PC-3 (cell line): ENCODE measurements at places on chromosomes 7 and 10. TPM values are rescaled to one million over a fixed set of nuclear protein-coding genes. Genes with fewer than 3 reads are reported as not detected.

DNA sequence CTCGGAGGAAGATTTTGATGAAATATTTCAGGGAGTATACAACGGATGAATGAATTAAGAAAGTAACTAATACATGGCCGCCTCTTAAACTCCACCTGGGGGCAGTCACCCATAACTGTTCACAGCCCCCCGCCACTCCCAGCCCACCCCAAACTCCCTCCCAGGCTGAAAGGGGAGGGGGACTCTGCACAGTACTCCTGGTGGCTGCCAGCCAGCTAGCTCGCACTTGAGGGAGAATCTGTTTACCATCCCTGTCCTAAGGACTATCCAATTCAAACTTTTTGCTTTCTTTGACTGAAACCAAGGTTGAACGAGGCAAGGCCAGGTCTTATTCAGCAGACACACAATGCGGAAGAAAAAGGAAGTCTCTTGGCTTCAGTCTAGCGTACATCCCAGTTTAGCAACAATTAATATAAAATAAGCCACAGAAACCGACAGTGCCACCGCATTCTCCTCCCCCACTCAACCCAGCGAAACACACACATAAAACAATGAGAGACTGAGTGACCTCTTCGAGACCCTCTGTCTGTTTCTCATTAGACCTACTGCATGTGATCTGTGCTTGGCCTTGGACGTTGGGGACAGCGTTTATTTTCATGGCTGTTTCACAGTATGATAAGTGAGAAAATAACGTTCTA lies 219.5 kb downstream of the GLI3 start:
- no peak for DNase-seq
- no peak overlapping the region for H3K4me3 ChIP-seq
- H3K27ac ChIP-seq, result no peak overlapping the region
- H3K27me3 ChIP-seq, result no peaks in the 10 kb centered on the region
- H3K4me1 ChIP-seq, result peaks cover 11% of the 10 kb centered on the region
- H3K36me3 ChIP-seq, result no peaks in the 10 kb centered on the region; the same call in 1 of the 2 replicates

GRCh38 chr10:44195112-44196007 lies 189.5 kb downstream of the CXCL12 start:
- no peak overlapping the region for H3K4me3 ChIP-seq
- peaks cover 4% of the 10 kb centered on the region; the same call in 1 of the 2 replicates for H3K4me1 ChIP-seq
- peak; percentile 73 for DNase-seq
- H3K36me3 ChIP-seq, result no peaks in the 10 kb centered on the region

GRCh38 chr7:143393267-143394041 lies 12.3 kb downstream of the ZYX start:
- no peak for DNase-seq
- H3K27me3 ChIP-seq, result no peaks in the 10 kb centered on the region
- H3K4me1 ChIP-seq, result no peaks in the 10 kb centered on the region
- no peak overlapping the region for H3K27ac ChIP-seq
- H3K36me3 ChIP-seq, result peaks cover 13% of the 10 kb centered on the region

- no peak overlapping the region for H3K4me3 ChIP-seq
- H3K27ac ChIP-seq, result no peak overlapping the region
- peak; percentile 8 for DNase-seq
- peaks cover 6% of the 10 kb centered on the region for H3K36me3 ChIP-seq
- peaks cover 11% of the 10 kb centered on the region; the same call in 1 of the 2 replicates for H3K4me1 ChIP-seq
- H3K27me3 ChIP-seq, result no peaks in the 10 kb centered on the region
Observed at GRCh38 chr7:96179837-96180236, 142.1 kb downstream of the SLC25A13 start.

DNA sequence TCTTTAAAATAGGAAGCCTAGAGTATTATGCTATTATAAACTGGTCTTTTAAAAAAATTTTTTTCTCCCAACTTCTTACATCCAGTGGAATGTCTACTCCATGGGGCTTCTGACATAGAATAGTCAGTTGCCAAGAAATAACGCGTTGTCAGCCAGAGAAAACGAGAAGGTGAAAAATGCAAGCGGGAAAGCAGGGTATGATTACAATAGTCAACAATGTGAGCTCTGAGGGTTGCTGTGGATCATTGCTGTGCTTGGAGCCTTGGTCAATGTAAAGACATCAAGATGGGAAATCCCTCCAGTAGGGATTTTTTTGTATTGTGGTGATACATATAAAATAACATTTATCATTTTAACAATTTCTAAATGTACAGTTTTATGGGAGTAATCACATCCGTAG lies 27.6 kb upstream of the PLPP4 start:
- no peaks in the 10 kb centered on the region for H3K27me3 ChIP-seq
- no peak overlapping the region for H3K27ac ChIP-seq
- peaks cover 4% of the 10 kb centered on the region for H3K4me1 ChIP-seq
- H3K36me3 ChIP-seq, result no peaks in the 10 kb centered on the region
- no peak overlapping the region for H3K4me3 ChIP-seq

- H3K27me3 ChIP-seq, result no peaks in the 10 kb centered on the region
- H3K4me3 ChIP-seq, result no peak overlapping the region
- no peaks in the 10 kb centered on the region for H3K36me3 ChIP-seq
- DNase-seq, result peak; percentile 66
- no peak overlapping the region for H3K27ac ChIP-seq
- no peaks in the 10 kb centered on the region for H3K4me1 ChIP-seq
Observed at GRCh38 chr7:71735961-71736556, 604.1 kb downstream of the GALNT17 start.

GRCh38 chr10:124612611-124613498 lies 131.3 kb downstream of the FAM53B start:
- no peak overlapping the region for H3K27ac ChIP-seq
- H3K27me3 ChIP-seq, result no peaks in the 10 kb centered on the region
- H3K4me1 ChIP-seq, result no peaks in the 10 kb centered on the region
- no peak for DNase-seq
- no peaks in the 10 kb centered on the region for H3K36me3 ChIP-seq

- no peaks in the 10 kb centered on the region for H3K36me3 ChIP-seq
- DNase-seq, result no peak
- no peak overlapping the region for H3K4me3 ChIP-seq
- no peaks in the 10 kb centered on the region for H3K27me3 ChIP-seq
- no peaks in the 10 kb centered on the region for H3K4me1 ChIP-seq
- no peak overlapping the region for H3K27ac ChIP-seq
Observed at GRCh38 chr7:3453398-3453797, 152.3 kb downstream of the SDK1 start.

DNA sequence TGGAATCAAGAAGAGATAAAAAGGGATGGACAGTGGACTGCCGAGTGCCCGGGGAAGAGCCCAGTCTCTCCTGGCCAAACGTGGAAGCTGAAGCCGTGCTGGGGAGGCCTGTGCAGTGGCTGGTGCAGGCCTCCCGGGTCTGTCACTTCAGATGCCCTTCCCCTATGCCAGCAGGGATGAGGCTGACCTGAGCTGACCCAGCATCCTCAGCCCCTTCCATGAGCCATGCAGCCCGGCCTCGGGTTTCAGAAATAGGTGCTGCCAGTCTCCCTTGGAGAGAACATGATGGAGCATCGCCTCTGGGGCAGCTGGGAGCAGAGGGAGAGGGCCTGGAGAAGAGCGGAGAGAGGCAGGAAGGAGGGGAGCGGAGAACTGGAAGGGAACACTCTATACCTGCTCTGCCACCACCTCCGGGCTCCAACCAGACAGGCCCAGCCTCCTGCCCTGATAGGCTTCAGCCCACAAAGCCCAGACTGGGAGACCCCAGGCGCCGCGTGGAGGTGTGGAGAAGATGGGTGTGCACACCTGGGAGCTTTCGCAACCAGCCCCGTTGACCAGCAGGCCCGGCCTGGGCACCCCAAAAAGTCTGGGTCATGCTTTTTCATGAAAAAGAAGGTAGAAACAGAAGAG lies 68.6 kb upstream of the PPP2R2D start:
- no peaks in the 10 kb centered on the region for H3K4me1 ChIP-seq
- no peak for DNase-seq
- no peak overlapping the region for H3K4me3 ChIP-seq
- no peaks in the 10 kb centered on the region for H3K36me3 ChIP-seq

DNA sequence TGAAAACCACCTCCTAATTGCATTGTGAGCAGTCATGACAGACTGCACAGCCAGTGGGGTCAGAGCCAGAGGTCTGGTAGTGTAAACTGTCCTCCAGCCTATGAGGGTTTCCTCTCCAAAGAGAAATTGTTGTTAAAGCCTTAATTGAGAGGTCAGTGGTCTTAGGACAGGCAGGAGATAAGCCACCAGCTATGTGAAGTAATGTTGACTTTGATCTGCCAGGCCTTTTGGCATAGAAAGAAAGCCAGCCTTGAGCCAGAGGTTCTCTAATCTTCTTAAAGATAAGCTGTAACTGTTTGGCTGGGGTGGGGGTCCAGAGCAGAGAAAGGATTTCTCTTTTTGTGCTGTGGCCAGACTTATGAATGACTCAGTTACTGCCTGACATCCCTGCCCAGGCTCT lies 248.4 kb downstream of the WDR11 start:
- DNase-seq, result no peak
- H3K27me3 ChIP-seq, result peaks cover 11% of the 10 kb centered on the region; the same call in 1 of the 2 replicates
- no peak overlapping the region for H3K27ac ChIP-seq

The POLR2J gene
- 71.6 and 101 TPM in 2 replicates for total RNA-seq

The DHTKD1 gene
- total RNA-seq, result 8.1 and 18.7 TPM in 2 replicates

The NME8 gene
- total RNA-seq, result not detected in 2 replicates

The SLC39A12 gene
- total RNA-seq, result not detected in 2 replicates

The LRIT1 gene
- not detected in 2 replicates for total RNA-seq

The OLAH gene
- total RNA-seq, result not detected in 2 replicates
